ENCODE measurements at places on chromosomes 2 and 18.

DNA sequence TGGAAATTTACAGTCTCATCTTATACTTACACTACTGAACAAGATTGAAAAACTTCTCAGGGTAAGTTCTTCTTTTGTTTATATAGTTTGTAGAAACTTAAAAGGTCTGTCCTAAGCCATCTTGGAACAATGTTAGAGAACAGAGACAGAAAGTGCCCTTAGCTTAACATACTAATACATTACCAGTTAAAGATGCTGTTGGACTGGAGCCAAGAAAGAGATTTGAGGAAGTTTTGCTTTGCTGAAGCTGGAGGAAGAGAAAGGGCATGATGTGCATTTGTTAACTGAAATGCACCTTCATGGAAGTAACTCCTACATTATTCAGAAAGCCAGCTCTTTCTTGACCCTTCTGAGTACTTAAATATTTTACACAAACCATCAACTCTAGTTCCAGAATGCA lies 66.5 kb upstream of the TNFRSF11A start:
- no peak for DNase-seq

GRCh38 chr2:85834466-85834865 lies 54.3 kb downstream of the ST3GAL5 start:
- no peak for DNase-seq

GRCh38 chr2:113895301-113895700 lies 5.4 kb downstream of the ACTR3 start:
- no peak for DNase-seq

DNA sequence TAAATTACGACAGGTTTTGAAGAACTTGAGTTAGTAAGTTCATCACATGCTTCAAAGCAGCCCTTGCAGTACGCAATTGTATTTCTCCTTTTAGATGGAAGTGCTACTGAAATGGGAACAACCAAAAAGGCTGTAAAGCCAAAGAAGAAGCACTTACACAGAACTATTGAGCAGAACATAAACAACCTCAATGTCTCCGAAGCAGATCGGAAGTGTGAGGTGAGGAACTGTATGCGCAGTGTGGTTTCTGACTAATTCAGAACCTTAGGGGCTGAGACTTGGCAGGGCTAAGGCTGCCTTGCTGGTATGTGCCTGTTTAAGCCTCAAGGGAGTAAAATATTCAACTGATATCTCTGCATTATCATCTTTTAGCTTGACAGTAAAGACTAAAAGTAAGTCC lies 8.4 kb downstream of the NCAPH start:
- no peak for DNase-seq

DNA sequence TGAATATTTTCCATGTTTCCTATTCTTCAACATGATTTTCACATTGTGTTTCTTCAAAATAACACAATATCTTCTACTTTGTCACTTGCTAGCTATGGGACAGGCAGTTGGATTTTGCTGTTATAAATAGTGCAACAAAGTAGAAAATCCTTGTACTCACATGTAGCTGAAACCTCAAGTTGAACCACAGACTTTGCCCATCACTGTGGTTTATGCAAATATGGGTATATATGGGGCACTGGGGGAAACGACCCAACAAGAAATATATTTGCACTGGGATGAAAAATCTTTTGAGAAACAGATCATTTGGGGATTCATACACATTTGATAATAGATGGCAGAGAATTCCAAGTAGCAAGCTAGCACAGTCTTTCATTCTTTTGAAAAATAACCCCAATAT lies 486.3 kb upstream of the MAP2 start:
- DNase-seq, result no peak

- no peak for DNase-seq
Observed at GRCh38 chr2:77087987-77088414, 434.2 kb downstream of the LRRTM4 start.

DNA sequence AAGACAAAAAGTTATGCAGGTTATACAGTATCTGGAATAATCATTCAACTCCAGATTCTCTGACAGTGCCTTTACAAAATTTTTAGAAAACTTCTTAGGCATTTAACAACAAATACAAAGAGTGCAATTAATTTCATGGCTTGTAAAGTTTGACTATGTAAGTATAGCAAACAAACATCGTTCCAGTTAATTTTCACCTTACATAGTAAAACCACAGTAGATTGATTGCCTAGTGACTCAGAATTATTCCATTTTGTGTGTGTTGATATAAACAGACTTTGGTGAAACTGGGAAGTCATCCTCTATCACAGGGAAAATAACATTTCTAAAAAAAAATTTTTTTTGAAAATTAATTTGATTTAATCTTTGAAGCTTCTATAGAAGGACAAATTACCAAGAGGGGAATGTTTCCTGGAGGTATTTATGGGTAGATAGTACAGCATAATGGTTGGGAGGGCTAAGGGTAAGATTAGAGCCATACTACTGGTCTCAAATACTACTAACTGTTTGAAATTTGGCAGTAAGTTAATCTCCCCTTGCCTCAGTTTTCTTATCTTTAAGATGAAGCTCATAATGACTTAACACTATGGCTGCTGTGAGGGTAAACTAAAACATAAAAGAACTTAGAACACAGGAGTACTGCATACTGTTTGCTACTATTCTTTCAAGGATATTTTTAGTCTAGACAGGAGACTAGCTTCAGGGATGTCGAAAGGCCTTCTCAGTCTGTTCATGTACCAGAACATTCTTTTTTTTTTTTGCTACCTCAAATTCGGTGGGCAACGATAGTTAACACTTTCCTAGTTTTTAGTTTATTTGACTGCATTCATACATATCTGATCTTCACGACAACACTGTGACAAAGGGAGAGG lies 19.6 kb downstream of the NDUFAF7 start:
- no peak for DNase-seq

- DNase-seq, result no peak
Observed at GRCh38 chr18:13934676-13935075, 19.3 kb upstream of the MC2R start.

DNA sequence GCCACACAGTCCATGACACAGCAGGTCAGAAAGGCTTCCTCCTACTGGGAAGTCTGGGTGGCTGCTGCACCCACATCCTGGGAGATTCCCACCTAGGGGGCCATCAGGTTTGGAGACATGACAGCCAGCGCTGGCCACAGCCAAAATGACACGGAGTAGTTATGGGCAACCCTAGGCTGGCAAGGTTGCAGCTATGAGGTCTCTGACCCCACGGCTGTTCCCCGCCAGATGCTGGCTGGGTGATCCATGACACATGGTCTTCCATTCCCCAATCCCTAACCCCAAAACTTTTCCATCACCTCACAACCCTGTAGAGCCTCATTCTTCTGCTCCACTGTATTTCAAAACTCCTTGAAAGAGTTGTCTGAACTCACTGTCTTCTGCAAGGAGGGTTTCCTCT lies 42.7 kb upstream of the EPAS1 start:
- no peak for DNase-seq

All from activated T-cell treated with anti-CD3 and anti-CD28 coated beads for 48 hours (primary cell).